HS-27A (cell line): ENCODE measurements at places on chromosomes 16 and 17.

- no peak for DNase-seq
Observed at GRCh38 chr16:50709061-50709684, 15.8 kb downstream of the NOD2 start.

DNA sequence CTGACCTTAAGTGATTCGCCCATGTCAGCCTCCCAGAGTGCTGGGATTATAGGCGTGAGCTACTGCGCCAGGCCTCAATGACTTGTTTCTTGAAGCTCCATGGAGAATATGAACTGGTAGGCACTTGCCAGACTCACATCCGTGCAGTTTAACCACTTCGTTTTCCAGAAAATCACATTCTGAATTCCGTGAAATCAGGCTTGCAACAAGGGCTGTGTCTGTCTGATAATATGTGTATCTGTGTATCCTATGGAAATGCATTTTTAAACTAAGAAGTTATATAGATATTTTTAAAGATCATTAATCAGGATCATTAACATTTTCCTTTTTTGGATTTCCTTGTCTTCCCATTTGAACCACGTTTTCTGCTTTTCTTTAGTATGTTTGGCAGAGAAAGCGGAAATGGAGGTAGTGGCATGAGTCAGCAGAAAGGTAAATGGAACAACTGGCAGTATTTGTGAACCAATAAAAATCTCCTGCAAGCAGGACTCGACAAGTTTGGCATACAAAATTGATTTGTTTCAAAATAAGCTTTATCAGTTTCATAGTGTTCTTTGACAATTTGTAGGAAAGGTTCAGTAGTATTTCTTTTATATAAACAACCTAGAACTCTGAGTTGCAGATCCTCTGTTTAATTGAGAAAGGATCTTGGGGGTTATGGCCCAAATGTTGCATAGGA, 33.0 kb downstream of the USP10 start:
- DNase-seq, result no peak

- DNase-seq, result no peak
Observed at GRCh38 chr17:74754832-74755231, 6.4 kb downstream of the NHERF1 start.

DNA sequence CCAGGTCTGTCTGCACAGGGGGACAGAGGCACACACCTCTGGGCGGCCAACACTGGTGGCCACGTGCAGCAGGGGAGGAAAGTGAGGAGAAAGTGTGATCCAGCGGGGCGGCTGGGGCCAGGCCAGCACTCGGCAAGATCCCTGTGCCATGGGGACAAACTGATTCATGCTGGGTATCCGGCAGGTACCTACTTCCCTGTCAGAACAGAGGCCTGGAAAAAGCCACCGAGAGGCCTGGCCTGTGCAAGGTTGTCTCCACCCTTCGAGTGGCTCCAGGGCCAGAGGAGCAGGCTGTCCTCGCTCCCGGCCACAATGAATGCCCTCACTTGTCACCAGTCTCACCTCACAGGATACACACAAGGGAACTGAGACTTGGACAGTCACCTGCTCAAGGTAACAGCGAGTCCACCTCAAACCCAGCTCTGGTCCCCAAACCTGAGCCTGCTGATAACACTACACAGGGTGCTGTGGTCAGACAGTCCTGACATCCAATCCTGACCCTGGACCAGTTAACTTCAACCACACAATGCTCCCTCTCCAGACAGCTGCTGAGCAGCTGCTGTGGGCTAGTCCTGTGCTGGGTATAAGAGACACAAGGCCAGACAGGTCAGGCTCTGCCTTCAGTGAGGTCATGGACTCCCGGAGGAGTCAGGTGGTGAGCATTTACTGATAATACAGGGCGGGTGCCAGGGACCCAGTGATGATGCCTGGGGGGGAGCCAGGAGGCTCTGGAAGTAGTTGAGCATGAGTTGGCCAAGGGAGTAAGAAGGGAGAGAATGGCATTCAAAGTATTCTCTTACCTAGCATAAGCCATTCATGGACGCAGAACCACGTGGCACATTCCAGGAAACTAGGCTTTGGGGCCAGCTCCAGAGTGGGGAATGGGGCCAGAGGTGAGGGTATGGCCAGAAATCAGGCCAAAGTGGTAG, 53.0 kb downstream of the VAC14 start:
- no peak for DNase-seq

GRCh38 chr17:7803981-7804380, 30.0 kb upstream of the KDM6B start:
- no peak for DNase-seq

- no peak for DNase-seq
Observed at GRCh38 chr16:28592979-28593553, 3.8 kb downstream of the SULT1A2 start.
